NCI-H460 (cell line): ENCODE measurements at places on chromosomes 1 and 21. TPM values are rescaled to one million over a fixed set of nuclear protein-coding genes. Genes with fewer than 3 reads are reported as not detected.

GRCh38 chr1:171740987-171741871 lies 636 bp downstream of the VAMP4 start:
- peak; percentile 27 for DNase-seq

DNA sequence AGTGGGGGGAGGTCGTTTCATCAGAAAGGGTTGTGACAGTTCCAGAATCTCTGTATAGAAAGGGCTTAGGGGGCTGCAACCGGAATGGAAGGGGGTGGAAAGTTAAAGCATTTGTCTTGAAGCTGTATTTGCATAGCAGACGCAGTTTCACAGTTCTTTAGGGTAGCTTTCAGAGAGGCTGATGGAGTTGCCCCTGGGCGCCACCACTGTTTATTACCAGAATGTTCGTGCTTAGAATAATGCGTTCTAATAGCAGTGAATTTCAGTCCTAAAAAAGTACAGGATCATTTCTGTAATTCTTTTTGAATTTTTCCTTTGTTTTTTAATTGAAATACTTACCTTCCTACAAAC lies 1.3 kb downstream of the EXO1 start:
- no peak for DNase-seq

The POMGNT1 gene
- total RNA-seq, result 43.7 and 47.5 TPM in 2 replicates

- DNase-seq, result no peak
These were observed 3.8 kb upstream of the TMEM222 start for GRCh38 chr1:27318136-27318535.

GRCh38 chr1:17862121-17862520 lies 107.0 kb downstream of the ACTL8 start:
- no peak for DNase-seq

DNA sequence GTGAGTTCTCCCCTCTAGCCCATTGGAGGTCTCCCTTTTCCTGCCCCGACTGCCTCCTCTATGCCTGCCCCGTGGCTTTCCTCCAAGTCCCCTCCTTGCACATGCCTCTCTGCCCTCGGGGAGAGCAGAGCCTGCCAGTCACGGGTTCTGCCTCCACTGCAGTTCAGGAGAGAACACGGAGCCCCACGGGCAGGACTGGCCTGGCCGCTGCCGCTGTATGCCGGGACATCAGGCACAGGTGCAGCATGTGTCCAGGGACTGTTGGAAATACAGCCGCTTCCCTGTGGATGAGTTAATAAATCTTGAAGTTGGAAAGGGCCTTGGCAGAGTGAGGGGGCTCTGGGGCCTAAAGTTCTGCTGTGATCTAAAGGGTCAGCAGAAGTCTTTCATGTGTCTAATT lies 676.6 kb downstream of the MATN1 start:
- DNase-seq, result no peak

DNA sequence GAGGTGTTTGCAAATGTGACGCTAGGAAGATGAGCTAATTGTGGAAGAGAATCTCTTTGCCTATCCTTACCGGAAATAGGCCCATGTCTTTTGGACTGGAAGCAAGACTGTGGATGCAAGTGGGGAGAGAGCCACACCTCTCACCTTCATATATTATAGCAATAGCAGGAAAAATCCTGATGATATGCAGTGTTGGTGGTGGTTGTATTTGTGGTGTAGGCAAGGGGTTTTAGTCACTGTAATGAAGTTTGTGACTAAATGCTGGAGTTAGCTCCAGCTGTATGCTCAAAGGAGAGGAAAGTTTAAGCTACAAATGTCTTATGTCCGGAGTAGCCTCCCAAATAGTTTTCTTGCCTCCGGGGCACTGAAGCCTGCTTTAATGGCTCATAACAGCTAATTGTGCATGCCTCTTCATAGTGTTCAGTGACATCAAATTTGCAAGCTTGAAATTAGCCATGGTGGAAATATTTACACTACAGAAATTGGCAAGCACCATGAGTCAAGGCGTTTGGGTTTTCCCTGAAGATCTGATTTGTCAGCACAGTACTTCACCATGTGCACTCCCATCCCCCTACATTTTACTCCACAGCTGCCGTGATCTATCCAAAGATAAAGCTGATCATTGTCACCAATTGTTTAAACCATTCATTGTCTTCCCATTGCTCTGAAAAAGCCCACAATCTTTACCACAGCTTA lies 102.6 kb upstream of the ZNF644 start:
- DNase-seq, result no peak

The TMEM240 gene
- 0.67 TPM in 1 of 2 replicates, not detected in the other for total RNA-seq

DNA sequence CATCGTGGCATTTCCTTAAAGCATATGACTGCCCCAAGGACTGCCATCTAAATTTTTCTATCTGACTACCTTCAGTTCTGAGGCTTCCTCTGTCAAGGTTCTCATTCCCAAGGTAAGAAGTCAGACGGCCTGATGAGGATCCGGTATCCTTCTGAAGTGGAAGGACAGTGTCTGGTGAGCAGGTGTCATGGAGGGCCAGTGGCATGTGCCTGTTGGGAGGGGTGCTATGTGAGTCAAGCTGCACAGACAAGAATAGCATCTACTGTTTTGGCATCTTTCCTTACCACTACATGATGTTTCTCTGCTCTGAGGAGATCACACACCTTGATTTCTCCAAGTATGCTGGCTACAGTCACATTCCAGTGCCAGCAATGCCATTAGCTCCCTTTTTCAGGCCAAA lies 99.6 kb upstream of the RGS1 start:
- no peak for DNase-seq

DNA sequence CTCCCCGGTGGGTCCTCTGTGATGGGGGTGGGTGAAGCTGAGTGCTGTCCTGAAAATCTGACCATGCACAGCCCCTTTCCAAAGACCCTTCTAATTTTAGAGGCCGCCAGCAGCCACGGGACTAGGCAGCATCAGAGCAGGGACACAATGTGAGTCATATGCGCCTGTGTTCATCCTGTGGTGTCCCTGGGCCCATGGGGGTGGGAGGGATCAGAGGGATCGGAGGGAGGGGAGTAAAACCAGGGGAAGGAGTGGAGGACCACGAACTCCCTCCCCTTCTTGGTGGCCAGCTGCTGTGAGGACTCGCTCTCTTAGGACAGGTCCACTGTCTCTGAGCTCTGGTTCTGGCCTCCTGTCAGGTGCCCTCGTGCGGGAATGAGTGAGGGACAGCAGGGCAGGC lies 61.5 kb downstream of the ADARB1 start:
- no peak for DNase-seq
